Activated CD4-positive, alpha-beta memory T cell treated with anti-CD3 and anti-CD28 coated beads, Interleukin-2, amount 10 ng/mL, durations not matched to agents 7 days and 5 days (primary cell): ENCODE measurements at places on chromosomes 11 and 22. TPM values are rescaled to one million over a fixed set of nuclear protein-coding genes. Genes with fewer than 3 reads are reported as not detected.

DNA sequence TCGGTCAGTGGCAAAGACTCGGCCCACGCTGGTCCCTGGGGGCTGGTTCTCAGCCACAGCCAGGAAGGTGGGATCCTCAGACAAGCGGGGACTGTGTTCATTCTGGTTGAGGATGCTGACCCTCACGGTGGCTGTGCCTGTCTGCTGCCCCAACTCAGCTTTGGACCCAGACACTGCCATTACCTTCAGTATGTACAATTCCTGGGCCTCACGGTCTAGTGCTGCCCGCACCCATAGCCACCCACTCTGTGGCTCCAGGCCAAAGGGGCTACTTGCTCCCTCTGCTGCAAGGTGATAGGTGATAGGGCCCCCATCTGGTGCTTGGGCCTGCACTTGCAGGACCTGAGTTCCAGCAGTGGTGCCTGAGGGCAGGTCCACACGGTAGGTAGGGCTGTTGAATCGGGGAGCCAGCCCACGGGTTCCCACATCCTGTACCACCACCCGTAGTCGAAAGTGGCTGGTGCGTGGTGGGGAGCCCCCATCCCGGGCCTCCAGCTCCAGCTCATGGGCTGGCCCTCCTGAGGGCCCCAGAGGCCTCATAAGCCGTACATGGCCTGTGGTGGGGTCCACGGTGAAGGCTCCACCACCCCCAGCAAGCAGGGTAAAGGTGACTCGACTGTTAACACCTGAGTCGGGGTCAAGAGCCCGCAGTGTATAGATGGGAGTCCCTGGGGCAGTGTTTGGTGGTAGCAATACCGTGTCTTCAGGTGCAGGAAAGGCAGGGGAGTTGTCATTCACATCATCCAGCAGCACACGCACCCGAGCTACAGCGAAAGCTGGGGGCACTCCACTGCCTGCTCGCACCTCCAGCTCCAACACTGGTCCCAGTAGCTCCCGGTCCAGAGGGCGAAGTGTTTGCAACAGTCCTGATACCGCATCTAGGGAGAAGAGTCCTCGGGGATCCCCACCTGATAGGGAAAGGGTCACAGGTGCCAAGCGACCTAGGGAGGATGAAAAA lies 13.2 kb upstream of the TPP1 start:
- H3K36me3 ChIP-seq: no peaks in the 10 kb centered on the region
- no peak for DNase-seq
- no peak overlapping the region for H3K4me3 ChIP-seq
- no peaks in the 10 kb centered on the region for H3K27me3 ChIP-seq
- peaks cover 14% of the 10 kb centered on the region for H3K4me1 ChIP-seq

GRCh38 chr11:29173660-29174062 lies 843.2 kb downstream of the KCNA4 start:
- no peak overlapping the region for H3K27ac ChIP-seq
- no peak for DNase-seq
- no peaks in the 10 kb centered on the region for H3K4me1 ChIP-seq
- no peaks in the 10 kb centered on the region for H3K27me3 ChIP-seq
- no peaks in the 10 kb centered on the region for H3K36me3 ChIP-seq

- no peak overlapping the region for H3K27ac ChIP-seq
- peaks cover 7% of the 10 kb centered on the region for H3K27me3 ChIP-seq
- no peak overlapping the region for H3K4me3 ChIP-seq
- DNase-seq: peak; percentile 15
- no peaks in the 10 kb centered on the region for H3K4me1 ChIP-seq
- H3K36me3 ChIP-seq: no peaks in the 10 kb centered on the region
Observed at GRCh38 chr22:48968201-48968959, 859.3 kb downstream of the BRD1 start.

- no peak for DNase-seq
- H3K4me3 ChIP-seq: no peak overlapping the region
- H3K27ac ChIP-seq: no peak overlapping the region
Observed at GRCh38 chr11:128188346-128189004, 398.9 kb downstream of the ETS1 start.

GRCh38 chr11:73982990-73983740 lies 522 bp upstream of the UCP2 start:
- peaks cover 47% of the 10 kb centered on the region for H3K36me3 ChIP-seq
- peak; percentile 96 for DNase-seq

- H3K36me3 ChIP-seq: peaks cover 7% of the 10 kb centered on the region
- H3K4me1 ChIP-seq: peaks cover 27% of the 10 kb centered on the region
- H3K4me3 ChIP-seq: no peak overlapping the region
- no peak overlapping the region for H3K27ac ChIP-seq
- no peak for DNase-seq
Observed at GRCh38 chr11:119342023-119342300, 1.3 kb upstream of the C1QTNF5 start.

The APOBEC3F gene
- 42.2 TPM for total RNA-seq

- H3K27me3 ChIP-seq: peaks cover 19% of the 10 kb centered on the region
- peaks cover 1% of the 10 kb centered on the region for H3K4me1 ChIP-seq
- no peak for DNase-seq
- no peak overlapping the region for H3K4me3 ChIP-seq
Observed at GRCh38 chr11:60477035-60477445, 15.5 kb upstream of the MS4A12 start.

DNA sequence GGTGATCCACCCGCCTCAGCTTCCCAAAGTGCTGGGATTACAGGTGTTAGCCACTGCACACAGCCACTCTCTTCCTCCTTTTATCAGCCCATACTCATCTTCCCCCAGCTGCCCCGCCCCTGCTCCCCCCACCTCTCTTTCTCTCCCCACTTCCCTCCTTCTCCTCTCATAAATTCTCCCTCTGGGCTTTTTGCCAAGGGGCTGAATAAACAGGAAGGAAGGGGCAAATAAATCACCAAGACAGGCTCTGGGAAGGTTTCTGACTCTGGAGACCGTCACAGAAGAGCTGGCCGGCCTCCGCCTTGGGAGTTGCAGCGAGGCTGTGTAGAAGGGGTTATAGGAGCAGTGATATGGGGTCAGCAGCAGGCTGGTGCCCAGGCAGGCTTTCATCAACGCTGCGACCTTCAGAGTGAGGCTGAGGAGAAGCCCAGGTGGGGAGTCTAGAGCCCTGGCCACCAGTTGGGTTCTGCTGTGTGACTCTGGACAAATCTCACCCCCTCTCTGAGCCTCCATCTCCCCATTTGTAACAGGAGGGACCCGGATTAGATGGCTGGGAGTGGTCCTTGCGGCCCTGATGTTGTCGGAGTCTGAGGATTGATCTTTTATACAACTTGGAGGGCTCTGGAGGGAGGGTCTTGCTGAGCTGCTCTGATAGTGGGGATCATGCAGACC lies 62.6 kb upstream of the RASD2 start:
- H3K4me3 ChIP-seq: no peak overlapping the region
- H3K4me1 ChIP-seq: peaks cover 8% of the 10 kb centered on the region
- no peak overlapping the region for H3K27ac ChIP-seq
- peaks cover 8% of the 10 kb centered on the region for H3K27me3 ChIP-seq
- H3K36me3 ChIP-seq: no peaks in the 10 kb centered on the region

The ACTN3 gene
- total RNA-seq: 0.35 TPM

DNA sequence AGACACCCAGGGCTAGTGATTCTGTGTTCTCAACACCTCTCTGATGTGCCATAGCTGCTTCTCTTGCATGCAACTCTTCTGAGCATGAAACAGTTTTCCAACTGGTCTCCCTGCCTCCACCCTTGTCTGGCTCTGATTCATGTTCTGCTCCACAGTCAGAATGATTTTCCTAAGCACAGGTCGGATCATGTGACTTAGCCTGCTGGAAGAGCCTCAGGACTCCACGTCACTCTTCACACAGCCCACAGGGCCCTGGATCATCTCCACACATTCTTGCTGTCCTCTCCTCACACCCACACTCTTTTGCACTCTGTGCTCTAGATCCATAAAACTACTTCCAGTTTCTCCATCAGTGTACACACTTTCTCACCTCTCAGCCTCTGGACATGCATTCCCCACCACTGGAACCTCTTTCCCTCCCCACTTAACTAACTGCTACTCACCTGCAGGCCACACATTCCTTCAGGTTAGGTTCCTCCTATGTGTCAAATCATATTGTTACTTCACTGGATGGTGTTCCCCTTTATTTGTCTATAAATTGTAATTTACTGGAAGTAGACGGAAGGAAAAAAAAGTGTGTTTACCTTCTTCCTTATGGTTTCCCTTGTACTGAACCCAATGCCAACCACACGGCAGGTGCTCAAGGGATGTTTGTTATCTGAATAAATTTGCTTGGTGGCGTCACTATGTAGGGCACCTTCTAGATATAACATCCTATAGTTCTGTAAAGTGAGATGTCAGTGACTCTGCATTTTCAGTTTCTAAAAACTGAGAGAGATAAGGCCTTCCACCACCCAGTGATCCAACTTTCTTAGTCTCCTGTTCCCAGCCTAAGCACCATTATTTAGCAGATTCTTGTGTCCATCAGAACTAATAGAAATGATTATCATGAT lies 133.7 kb downstream of the ETS1 start:
- peak overlapping the region; percentile 17 for H3K27ac ChIP-seq
- peaks cover 65% of the 10 kb centered on the region for H3K4me1 ChIP-seq
- no peaks in the 10 kb centered on the region for H3K27me3 ChIP-seq
- peaks cover 62% of the 10 kb centered on the region for H3K36me3 ChIP-seq
- DNase-seq: no peak

The LINC01488 gene
- not detected for total RNA-seq

DNA sequence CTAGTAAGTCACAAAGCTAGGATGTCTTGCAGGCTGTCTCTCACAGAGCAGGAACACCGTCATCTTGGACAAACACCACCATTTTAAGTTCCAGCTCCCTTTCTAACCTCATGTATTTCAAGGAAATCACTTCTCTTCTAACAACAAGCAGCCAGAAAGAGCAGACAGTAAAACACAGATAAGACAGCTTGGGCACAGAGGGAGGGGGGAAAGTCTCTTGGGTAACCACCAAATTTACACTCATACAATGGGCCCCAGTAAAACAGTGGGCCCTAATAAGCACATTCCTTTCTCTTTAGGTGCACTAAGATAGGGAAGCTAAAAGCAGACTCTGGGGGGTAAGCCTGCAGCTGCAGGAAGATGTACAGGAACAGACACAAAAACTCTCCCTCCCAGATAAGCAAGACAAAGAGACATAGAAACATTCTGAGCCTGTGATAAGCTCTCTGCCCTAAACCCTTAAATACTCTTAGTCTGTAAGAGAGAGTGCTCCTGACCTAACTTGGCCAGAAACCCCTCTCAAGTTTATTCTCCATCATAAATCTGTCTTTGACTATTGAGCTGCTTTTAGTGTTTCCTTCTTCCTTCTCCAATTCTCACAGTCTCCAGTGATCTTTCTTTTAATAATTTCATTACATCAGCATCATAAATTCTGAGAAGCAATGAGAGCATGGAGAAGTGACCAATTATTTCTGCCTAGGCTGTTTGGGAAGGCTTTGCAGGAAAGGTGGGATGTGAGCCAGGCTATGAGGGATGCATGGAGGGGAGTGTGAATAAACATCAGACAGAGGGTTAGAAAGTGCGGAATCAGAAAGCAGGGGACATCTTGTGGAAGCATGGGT lies 7.4 kb downstream of the OR10D3 start:
- no peak overlapping the region for H3K27ac ChIP-seq
- H3K4me3 ChIP-seq: no peak overlapping the region
- H3K27me3 ChIP-seq: peaks cover 3% of the 10 kb centered on the region
- DNase-seq: no peak
- H3K4me1 ChIP-seq: no peaks in the 10 kb centered on the region
- H3K36me3 ChIP-seq: no peaks in the 10 kb centered on the region

The SLC22A12 gene
- total RNA-seq: not detected

DNA sequence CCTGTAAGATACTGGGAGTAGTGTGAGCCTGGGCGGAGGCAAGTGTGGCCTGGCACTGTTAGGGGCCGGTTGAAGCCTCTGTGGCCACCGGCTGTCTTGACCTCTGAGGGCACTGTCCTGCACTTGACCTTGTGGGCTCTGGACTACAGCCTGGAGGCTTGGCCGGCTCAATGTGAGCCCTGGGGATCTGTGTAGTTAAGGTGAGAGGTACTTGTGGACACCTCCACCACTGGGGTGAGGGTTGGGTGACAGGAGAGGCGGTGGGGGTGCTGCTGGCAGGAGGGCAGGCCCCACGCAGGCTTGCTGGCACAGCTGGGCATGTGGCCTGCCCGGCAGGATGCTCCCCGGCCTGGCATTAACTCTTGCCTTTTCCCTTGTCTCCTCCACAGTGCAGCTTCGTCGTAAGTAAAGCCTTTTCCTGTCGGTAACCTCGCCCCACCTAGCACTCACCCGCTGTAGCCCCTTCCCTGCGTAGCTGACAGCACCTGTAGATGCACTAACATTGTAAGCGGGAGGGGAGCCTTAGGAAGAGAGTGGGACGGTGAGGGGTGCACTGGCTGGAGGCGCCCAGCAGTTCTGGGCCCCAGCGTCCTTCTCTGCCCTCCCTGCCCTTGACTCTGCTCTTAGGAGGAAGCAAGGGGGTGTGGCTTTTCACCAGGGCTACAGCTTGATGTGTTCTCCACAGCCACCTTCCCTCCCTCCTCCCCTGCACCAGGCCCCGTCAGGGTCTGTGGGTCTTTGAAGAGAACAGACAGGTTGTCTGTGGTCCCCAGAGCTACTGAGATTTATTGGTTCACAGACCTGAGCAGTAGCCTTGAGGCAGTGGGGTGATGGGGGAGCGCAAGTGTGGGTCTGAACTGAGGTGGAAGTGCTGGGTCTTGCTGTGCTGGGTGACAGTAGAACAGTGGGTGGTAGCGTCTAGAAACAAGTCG lies 17.6 kb downstream of the INCENP start:
- no peaks in the 10 kb centered on the region for H3K4me1 ChIP-seq
- H3K27me3 ChIP-seq: no peaks in the 10 kb centered on the region
- DNase-seq: no peak
- H3K27ac ChIP-seq: no peak overlapping the region
- no peak overlapping the region for H3K4me3 ChIP-seq

DNA sequence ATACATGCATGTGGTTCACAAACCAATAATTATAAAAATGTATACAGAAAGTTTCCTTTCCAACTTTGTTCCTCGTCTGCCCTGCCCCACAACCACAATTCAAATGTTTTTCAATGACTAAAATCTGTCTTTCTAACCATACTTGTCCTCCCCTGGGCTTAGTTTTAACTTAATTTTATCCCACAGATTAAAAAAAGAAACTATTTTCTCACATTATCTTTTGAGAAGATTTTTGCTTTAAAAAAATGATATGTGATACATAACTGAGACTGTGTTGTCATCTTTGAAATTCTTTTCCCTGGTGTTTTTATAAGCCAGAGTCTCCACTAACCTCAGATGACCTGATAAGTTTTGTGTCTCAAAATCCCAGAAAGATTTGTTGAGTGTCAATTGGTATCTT lies 79.0 kb downstream of the FDX1 start:
- H3K36me3 ChIP-seq: no peaks in the 10 kb centered on the region
- H3K27ac ChIP-seq: no peak overlapping the region
- no peak overlapping the region for H3K4me3 ChIP-seq
- DNase-seq: no peak

DNA sequence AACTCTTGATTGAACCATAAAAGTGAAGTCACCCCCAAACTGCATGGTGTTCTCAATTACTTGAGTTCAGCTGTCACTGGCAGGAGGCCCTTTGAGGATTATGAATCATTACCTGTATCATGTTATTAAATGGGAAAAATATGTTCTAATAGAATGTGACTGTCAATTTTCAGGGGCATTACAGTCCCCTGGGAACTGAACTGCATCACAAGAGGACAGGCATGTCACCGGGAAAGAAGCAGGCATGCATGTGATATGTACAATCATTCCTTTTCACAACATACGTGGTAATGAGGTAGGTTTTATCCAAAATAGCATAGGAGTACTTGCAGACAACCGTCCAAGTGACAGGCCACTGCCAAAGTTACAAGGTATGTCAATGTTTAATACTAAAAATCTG lies 165.8 kb downstream of the MAML2 start:
- H3K27ac ChIP-seq: no peak overlapping the region
- peaks cover 42% of the 10 kb centered on the region for H3K36me3 ChIP-seq
- no peak overlapping the region for H3K4me3 ChIP-seq
- H3K4me1 ChIP-seq: peaks cover 17% of the 10 kb centered on the region
- H3K27me3 ChIP-seq: no peaks in the 10 kb centered on the region
- no peak for DNase-seq

The ESAM gene
- 1.6 TPM for total RNA-seq

The C1QTNF6 gene
- total RNA-seq: 10.2 TPM
